Activated T-cell treated with anti-CD3 and anti-CD28 coated beads for 1 hour (primary cell): ENCODE measurements at places on chromosomes 13 and 19.

DNA sequence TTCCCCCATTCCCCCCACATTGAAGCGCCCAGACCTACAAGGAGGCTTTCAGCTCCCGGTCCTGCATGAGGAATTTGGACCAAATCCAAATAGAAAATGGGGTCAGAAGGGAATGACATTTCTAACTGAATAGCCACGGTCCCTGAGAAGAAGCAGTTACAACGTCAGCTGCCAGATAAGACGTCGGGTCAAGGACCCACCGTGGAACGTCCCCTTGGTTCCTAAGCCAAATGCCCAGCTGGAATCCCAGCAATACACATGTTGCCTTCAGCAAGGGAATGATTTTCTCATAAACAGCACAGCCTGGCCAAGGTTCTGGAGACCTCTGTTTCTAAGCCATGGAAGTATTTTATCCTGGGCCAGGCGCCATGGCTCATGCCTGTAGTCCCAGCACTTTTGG is 109.1 kb upstream of the PEG3 start:
- no peak for DNase-seq

- DNase-seq: no peak
These were observed 3.2 kb downstream of the PDX1 start for GRCh38 chr13:27922883-27923612.

- no peak for DNase-seq
These were observed 54.7 kb upstream of the WASF3 start for GRCh38 chr13:26502826-26503225.

GRCh38 chr19:41321204-41321599 is 11.2 kb downstream of the CCDC97 start:
- DNase-seq: no peak

DNA sequence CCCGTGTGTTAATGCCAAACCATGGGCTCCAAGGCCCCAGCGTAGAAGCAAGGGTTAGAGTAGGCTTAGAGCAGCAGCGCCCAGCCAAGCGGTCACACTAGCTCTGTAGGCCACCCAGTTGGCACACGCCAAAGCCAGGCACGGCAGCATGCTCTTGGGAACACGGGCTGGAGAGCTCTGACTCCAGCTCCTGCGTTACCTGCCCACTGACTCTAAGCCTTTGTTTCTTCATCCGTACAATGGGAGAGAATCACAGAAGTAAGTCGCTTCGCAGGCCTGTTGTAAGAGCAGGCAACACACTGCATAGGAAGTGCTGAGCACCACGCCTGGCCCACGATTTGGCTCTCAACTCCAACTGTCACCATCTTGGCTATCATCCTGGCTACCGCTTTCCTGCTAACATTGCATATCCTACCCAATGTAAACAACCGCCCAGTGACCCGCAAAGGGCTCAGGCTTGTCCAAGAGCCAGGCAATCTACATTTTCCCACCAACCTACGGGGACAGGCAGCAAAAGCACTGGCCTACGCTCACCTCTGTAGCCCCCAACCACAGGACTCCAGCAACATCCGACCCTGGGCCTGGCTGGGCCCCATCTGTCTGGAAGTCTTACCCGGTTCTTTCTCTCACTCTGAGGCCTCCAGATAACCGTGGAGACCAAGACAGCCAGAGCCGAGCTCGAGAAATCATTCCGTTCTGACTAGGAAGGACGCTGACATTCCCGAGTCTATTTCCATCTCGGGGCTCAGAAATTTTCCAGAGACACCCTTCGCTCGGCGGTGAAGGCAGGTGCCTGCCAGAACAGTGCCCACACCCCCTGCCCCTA is 91.5 kb upstream of the ZNF507 start:
- DNase-seq: no peak

- DNase-seq: no peak
These were observed 28.0 kb downstream of the AKT2 start for GRCh38 chr19:40257096-40257517.

DNA sequence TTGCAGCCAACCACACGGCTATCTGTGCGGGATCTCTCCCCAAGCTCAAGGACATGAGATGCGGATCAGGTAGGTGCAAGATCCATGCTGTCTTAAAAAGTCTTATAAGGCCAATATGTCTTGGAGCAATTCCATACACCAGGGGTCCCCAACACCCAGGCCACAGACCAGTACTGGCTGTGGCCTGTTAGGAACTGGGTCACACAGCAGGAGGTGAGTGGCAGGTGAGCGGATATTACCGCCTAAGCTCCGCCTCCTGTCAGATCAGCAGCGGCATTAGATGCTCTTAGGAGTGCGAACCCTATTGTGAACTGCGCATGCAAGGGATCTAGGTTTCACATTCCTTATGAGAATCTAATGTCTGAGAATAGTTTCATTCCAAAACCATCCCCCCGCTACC is 68.8 kb upstream of the ZNF599 start:
- no peak for DNase-seq

DNA sequence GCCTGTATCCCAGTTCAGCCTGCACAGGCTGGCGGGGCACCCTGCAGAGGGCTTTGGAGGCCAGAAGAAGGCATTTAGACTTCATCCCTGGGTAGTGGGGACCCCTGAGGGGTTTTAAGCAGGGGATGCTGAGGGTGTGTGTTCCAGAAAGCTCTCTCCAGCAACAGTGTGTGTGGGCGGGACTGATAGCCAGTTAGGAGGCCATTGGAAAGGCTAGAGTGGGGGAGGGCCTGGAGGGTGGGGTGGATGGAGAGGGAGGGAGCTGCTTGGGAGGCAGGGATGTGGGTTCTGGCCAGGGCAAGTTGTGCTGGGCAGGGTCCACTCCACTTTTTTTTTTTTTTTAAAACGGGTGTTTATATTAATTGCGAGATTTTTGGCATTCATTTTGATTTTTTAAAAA is 28.3 kb downstream of the LYL1 start:
- no peak for DNase-seq

DNA sequence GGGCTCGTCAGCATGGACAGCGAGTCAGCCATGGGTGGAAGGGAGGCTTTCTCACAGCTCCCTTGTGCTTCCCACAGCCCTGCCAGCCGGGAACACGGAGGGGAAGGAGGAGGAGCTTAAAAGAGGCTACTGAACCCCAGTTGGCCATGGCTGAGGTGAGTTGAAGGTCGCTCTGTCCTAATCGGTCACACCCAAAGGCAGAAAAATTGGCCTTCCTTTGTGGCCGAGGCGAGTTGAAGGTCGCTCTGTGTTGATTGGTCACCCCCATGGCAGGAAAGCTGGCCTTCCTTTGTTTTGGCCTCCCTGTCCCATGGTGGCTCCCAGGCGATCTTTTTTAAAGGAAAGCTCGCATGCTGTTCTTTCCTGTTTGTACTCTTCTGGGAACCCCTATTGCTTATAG is 5.1 kb downstream of the ZNF473 start:
- DNase-seq: no peak

DNA sequence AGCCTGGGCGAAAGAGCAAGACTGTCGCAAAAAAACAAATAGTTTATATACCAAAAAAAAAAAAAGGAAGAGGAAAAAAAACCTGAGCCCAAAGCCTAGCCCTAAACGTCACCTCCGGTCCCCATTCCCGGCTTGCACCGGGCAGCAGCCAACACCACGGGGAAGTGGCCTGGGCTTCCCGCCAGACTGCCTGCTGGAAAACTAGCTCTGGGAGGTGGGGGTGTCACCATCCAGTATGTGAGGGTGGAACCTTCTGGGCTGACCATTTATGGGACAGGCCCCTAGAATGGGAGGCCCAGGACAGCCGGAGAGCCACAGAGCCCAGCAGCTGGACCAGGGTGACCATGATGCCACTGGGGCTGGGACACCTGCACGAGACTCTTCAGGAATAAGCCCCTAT is 37.3 kb downstream of the IL12RB1 start:
- no peak for DNase-seq
